Osteocyte (in vitro differentiated cells): ENCODE measurements at places on chromosomes 6 and 20. TPM values are rescaled to one million over a fixed set of nuclear protein-coding genes. Genes with fewer than 3 reads are reported as not detected.
A peak's percentile ranks its signal among the peaks of the same experiment; 100 is the strongest.

- peak; percentile 84 for DNase-seq
Measured at GRCh38 chr6:158042245-158042798, 60.7 kb downstream of the SYNJ2 start.

Gene GMPR
- total RNA-seq: 7.7 and 7.8 TPM in 2 replicates

Gene KCNQ5
- total RNA-seq: 5.5 and 7.2 TPM in 2 replicates

Gene TRIM31
- total RNA-seq: not detected in 2 replicates

- no peak for DNase-seq
Measured at GRCh38 chr6:33117811-33118277, 42.1 kb downstream of the HLA-DPB1 start.

DNA sequence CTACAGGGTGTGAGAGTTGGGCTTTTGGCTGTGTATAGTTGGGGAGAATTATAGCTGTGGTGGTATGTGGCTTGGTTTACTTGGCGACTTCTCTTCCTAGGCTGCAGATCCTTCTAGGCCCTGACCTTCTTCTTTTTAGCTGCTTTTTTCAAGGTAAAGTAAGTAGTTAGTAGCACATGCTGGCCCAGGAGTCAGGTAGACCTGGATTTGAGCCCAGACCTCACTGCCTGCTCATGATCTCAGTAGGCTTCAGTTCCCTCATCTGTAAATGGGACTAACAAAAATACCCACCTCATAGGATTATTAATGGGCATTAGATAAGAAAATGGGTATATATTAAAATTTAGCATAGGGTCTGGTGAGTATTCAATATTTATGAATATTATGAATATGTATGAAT, 17.4 kb upstream of the TMEM217 start:
- no peak for DNase-seq

GRCh38 chr6:108616544-108616943, 55.8 kb downstream of the FOXO3 start:
- no peak for DNase-seq

DNA sequence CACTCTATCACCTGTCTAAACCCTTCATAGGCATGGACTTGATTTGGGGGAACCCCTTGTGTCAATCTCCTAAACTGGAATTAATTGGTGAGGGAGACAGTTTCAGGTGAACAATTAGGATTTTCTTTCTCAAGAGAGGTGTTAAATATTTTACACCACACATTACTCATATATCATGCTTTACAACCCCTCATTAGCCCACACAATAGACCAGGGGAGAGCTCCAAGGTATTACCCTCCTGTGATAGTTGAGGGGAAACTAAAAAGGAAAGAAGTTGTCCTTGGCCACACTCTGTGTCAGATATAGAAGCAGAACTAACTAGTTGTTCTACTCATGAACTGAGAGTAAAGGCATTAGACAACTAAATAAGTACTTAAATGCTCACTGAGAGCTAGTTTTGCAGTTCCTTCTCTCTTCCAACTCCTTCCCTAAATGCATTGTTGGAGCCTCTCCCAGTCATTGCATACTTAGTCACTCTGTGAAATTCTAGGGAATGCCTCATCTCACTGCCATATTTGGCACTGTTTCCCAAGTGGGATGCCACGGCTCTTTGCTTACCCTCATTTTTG, 183.7 kb upstream of the CEP162 start:
- no peak for DNase-seq

- DNase-seq: no peak
Measured at GRCh38 chr6:13718123-13718458, 6.5 kb upstream of the RANBP9 start.

Gene TPX2
- total RNA-seq: 22.6 and 25.5 TPM in 2 replicates

DNA sequence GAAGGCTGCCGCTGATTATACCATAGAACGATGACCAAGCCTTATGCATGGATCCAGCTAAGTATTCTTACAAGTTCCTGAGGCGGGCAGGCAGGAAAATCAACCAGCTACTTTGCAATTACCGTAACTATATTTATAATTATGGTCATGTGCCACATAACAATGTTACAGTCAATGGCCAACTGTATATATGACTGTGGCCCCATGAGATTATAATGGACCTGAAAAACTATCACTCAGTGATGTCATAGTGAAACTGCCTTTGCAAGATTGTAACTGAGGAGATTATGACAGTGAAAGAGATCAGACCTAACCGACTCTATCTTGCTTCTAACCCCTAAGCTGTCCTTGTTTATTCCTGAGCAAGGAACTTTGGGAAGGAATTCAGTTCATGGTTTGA, 33.1 kb upstream of the FAM135A start:
- no peak for DNase-seq

- DNase-seq: no peak
Measured at GRCh38 chr6:83202031-83202430, 8.9 kb downstream of the RWDD2A start.

GRCh38 chr6:47098570-47098993, 56.5 kb upstream of the ADGRF1 start:
- no peak for DNase-seq

- no peak for DNase-seq
Measured at GRCh38 chr20:10510216-10510615, 75.1 kb downstream of the SLX4IP start.

DNA sequence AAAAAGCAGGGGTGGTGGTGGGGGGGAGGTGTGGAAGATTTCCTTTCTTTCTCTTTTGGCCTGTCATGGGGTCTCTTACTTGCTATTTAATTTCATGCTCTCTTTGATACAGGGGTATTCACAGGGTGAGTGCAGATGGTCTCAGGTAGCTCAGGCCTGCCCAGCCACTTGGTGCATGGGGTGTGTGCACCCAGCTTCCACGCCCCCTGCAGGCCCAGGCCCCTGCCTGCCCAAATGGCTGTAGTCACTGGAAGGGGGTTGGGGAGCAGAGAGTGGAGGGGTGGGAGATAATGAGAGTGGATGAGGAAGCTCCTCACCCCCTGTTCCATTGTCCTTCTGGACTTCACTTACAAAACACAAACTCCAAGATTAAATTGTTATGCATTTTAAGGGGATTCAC, 133.6 kb upstream of the SGK1 start:
- no peak for DNase-seq

DNA sequence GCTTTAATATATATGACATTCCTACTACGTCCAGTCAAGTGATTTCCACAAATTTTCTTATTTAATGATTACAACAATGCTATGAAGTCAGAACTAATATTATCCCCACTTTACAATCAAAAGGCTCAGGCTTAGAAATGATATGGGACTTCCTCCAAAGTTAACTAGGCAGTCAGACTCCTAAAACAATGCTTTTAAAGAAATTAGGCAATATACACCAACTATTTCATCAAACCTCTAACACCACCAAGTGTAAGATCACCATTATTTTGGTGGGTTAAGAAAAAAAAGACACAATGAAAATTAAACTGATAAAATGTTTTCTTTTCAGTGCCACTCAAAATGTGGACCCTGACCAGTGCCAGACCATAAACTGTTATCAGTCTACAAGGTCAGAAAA, 256.1 kb upstream of the RUNX2 start:
- no peak for DNase-seq

DNA sequence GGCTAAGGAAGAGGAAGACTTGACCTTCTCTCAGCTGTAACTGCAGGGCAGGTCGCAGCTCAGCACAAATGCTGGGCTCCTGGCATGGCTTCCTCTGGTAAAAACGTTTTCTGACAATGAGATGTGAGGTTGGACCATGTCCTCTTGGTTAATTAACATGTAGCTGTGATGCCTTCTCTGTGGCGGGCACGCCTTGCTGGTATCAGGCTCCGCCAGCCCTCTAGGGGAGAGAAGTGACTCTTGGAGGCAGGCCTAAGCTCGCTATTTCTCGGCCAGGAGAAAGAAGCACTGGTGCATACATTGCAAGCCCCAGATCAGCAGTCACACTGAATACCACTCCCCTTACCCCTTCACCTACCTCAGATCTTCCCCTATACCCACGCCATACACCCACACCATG, 65.0 kb downstream of the QRSL1 start:
- no peak for DNase-seq
